ENCODE measurements at places on chromosomes 3 and 15. TPM values are rescaled to one million over a fixed set of nuclear protein-coding genes. Genes with fewer than 3 reads are reported as not detected.

BNC1 gene
- total RNA-seq, result not detected

GRCh38 chr3:144900366-144900765, 928.7 kb downstream of the DIPK2A start:
- H3K27ac ChIP-seq, result no peak overlapping the region
- H3K4me1 ChIP-seq, result no peaks in the 10 kb centered on the region
- no peaks in the 10 kb centered on the region for H3K36me3 ChIP-seq
- H3K4me3 ChIP-seq, result no peak overlapping the region

CALML4 gene
- total RNA-seq, result 5.5 TPM

GRCh38 chr3:190825386-190826016, 37.0 kb downstream of the GMNC start:
- no peaks in the 10 kb centered on the region for H3K36me3 ChIP-seq
- H3K4me1 ChIP-seq, result peaks cover 3% of the 10 kb centered on the region
- H3K27me3 ChIP-seq, result no peaks in the 10 kb centered on the region
- no peak for DNase-seq
- no peak overlapping the region for H3K27ac ChIP-seq

DNA sequence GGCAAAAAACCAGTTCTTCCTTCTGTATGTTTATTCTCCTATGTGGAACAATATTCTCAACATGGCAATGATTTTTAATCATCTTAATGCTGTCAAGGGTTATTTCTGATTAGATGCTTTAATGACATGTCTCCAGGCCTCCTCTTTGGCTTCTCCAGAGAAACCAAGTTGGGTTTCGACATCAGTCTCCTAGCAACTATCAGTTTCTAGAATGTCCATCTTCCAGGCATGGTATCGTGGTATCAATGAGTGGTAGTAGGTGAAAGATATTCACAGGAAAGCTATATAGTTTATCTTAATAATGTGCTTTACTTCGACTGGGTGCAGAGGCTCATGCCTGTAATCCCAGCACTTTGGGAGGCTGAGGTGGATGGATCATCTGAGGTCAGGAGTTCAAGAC, 128.5 kb downstream of the C3orf70 start:
- DNase-seq, result no peak
- H3K27ac ChIP-seq, result no peak overlapping the region
- no peak overlapping the region for H3K4me3 ChIP-seq
- no peaks in the 10 kb centered on the region for H3K4me1 ChIP-seq
- no peaks in the 10 kb centered on the region for H3K36me3 ChIP-seq

DNA sequence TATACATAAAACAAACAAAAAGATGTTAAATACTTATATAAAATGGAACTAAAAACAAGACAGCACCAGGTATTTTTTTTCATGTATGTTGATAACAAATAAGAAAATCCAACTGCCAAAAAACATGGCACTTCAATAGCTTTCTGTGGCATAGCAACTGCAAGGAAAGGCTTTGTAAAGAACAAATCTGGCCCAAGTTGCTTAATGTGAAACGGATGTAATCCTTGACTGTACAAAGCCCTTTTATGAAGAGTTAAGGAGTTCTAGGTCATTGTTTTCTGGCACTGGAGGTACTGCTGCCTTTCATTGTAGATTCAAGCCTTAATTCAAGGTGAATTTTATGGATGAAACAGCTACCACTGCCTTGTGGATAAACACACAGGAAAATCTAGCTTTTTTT, 68.8 kb upstream of the SLC12A8 start:
- no peaks in the 10 kb centered on the region for H3K36me3 ChIP-seq
- H3K4me1 ChIP-seq, result no peaks in the 10 kb centered on the region
- no peaks in the 10 kb centered on the region for H3K27me3 ChIP-seq
- DNase-seq, result no peak

DNA sequence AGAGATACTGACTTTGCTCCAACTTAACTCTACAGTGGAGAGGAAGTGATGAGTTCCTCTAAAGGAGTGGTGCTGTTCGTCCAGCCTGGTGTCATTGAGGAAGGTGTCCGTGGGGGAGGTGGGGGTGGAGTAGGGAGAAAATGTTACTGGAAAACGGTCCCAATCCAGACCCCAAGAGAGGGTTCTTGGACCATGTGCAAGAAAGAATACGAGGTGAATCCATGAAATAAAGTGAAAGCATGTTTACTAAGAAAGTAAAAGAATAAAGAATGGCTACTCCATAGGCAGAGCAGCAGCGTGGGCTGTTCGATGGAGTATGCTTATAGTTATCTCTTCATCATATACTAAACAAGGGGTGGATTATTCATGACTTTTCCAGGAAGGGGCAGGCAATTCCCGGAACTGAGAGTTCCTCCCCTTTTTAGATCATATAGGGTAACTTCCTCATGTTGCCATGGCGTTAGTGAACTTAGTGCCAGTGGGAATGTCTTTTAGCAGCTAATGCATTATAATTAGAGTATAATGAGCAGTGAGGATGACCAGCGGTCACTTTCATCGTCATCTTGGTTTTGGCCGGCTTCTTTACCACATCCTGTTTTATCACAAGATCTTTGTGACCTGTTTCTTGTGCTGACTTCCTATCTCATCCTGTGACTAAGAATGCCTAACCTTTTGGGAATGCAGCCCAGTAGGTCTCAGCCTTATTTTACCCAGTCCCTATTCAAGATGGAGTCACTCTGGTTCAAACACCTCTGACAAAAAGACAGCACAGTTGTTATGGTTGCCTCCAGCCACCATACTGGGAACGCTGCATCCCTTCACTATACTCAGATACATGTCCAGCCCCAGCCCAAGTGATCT, 38.6 kb downstream of the CLEC3B start:
- H3K27ac ChIP-seq, result peak overlapping the region; percentile 41
- H3K4me3 ChIP-seq, result no peak overlapping the region
- H3K27me3 ChIP-seq, result no peaks in the 10 kb centered on the region
- no peaks in the 10 kb centered on the region for H3K4me1 ChIP-seq
- no peaks in the 10 kb centered on the region for H3K36me3 ChIP-seq

IL17RB gene
- total RNA-seq, result 27.4 TPM

GRCh38 chr3:146839727-146840375, 234.7 kb upstream of the PLSCR5 start:
- no peaks in the 10 kb centered on the region for H3K27me3 ChIP-seq
- no peaks in the 10 kb centered on the region for H3K36me3 ChIP-seq
- H3K4me1 ChIP-seq, result no peaks in the 10 kb centered on the region
- no peak for DNase-seq
- H3K4me3 ChIP-seq, result no peak overlapping the region
- no peak overlapping the region for H3K27ac ChIP-seq

- no peak for DNase-seq
- peaks cover 6% of the 10 kb centered on the region for H3K36me3 ChIP-seq
- H3K27ac ChIP-seq, result peak overlapping the region; percentile 40
- no peak overlapping the region for H3K4me3 ChIP-seq
These were observed 41.5 kb downstream of the ADGRG7 start for GRCh38 chr3:100650651-100651619.

DNA sequence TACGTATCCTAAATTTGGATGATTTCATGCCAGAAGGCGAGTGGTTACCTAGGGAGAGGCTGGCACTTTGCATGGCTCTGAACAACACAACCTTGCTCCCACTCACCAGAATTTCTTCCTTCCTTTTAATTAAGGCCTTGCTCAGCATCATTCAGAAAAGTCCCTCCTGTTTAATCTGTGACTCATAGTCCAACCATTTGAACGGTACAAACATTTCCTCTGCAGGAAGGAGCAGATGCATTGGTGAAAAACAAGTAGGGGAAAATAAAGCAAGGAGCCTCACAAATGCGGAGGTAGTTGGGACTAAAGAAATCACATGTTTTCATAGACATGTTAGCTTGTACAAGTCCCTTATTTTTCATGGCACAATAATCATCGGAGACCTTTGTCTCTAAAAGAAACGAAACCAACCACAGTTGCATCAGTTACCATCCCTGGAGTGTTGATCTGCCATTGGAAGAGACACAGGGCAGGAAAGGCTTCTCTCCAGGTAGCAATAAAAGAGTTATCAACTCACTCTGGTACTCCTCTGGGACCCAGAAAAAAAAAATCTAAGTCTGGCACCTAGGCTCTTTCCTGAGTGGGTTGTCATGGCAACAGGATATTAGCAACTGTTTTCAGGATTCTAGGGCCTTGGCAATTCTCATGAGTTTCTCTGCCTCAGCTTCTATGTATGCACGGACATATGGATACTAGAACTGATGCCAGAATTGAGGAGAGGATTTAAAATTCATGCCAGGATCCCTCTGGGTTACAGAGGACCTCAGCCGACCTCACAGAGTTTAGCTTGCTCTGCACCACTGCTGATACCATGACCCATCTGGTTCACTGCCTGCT, 255.4 kb upstream of the ARPP21 start:
- no peak overlapping the region for H3K4me3 ChIP-seq
- H3K27me3 ChIP-seq, result no peaks in the 10 kb centered on the region
- H3K4me1 ChIP-seq, result no peaks in the 10 kb centered on the region
- no peak overlapping the region for H3K27ac ChIP-seq
- DNase-seq, result no peak

- H3K4me3 ChIP-seq, result no peak overlapping the region
- no peak for DNase-seq
- H3K27me3 ChIP-seq, result no peaks in the 10 kb centered on the region
- H3K4me1 ChIP-seq, result no peaks in the 10 kb centered on the region
- no peak overlapping the region for H3K27ac ChIP-seq
These were observed 1255.7 kb downstream of the ZPLD1 start for GRCh38 chr3:103690536-103690935.

DCLK3 gene
- total RNA-seq, result not detected

DNA sequence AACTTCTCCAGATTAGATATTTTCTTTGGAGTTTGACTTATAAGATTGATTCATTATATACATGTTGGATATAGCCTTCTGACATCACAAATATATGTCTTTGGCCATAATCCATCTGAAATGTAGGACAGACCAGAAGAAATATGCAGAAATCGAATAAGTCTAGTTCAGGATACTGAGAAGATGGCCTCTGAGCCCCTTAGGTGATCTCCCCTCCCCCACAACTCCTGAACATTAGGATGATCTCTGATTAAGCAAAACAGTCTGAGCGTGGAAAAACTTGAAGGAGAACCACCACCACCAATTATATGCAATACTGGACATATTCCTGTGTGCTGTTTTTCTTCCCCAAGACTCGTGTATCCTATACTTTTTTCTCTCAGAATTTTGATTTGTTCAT, 3.2 kb downstream of the SETD5 start:
- no peaks in the 10 kb centered on the region for H3K36me3 ChIP-seq
- no peak for DNase-seq
- H3K4me1 ChIP-seq, result peaks cover 2% of the 10 kb centered on the region
- H3K27me3 ChIP-seq, result no peaks in the 10 kb centered on the region
- no peak overlapping the region for H3K27ac ChIP-seq

GRCh38 chr3:24622138-24622537, 127.5 kb upstream of the THRB start:
- no peak overlapping the region for H3K27ac ChIP-seq
- no peaks in the 10 kb centered on the region for H3K27me3 ChIP-seq
- no peak for DNase-seq

GRCh38 chr3:110650741-110651140, 420.9 kb upstream of the NECTIN3 start:
- no peaks in the 10 kb centered on the region for H3K4me1 ChIP-seq
- no peak overlapping the region for H3K4me3 ChIP-seq
- H3K36me3 ChIP-seq, result no peaks in the 10 kb centered on the region
- no peak overlapping the region for H3K27ac ChIP-seq
- DNase-seq, result no peak

COL6A6 gene
- 0.12 TPM for total RNA-seq

DNA sequence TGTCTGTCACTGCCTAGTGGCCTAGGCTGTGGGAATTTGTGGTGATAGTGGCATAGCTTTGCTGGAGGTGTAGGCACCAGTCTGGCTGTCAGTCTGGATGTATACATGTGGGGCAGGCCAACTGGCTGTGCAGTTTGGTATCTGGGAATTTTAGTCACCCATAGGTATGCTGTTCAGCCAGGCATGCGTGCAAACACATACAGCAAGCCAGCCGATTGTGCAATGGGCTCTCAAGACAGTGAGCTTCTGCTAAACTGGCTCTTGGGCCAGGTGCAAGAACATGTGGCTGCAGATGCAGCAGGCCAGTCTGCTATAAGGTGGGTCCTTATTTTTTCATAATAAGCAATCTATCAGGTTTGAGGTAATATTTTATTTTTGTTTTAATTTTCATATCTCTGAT, 87.1 kb upstream of the PLSCR5 start:
- no peak for DNase-seq
- H3K4me1 ChIP-seq, result no peaks in the 10 kb centered on the region
- H3K27me3 ChIP-seq, result no peaks in the 10 kb centered on the region

GRCh38 chr3:194139071-194139813, 3.3 kb downstream of the HES1 start:
- no peak overlapping the region for H3K4me3 ChIP-seq
- no peaks in the 10 kb centered on the region for H3K36me3 ChIP-seq
- no peak overlapping the region for H3K27ac ChIP-seq
- DNase-seq, result no peak

Measured in right lobe of liver (tissue), 6 donors.